ENCODE measurements at places on chromosomes 11 and 22. TPM values are rescaled to one million over a fixed set of nuclear protein-coding genes. Genes with fewer than 3 reads are reported as not detected.

DNA sequence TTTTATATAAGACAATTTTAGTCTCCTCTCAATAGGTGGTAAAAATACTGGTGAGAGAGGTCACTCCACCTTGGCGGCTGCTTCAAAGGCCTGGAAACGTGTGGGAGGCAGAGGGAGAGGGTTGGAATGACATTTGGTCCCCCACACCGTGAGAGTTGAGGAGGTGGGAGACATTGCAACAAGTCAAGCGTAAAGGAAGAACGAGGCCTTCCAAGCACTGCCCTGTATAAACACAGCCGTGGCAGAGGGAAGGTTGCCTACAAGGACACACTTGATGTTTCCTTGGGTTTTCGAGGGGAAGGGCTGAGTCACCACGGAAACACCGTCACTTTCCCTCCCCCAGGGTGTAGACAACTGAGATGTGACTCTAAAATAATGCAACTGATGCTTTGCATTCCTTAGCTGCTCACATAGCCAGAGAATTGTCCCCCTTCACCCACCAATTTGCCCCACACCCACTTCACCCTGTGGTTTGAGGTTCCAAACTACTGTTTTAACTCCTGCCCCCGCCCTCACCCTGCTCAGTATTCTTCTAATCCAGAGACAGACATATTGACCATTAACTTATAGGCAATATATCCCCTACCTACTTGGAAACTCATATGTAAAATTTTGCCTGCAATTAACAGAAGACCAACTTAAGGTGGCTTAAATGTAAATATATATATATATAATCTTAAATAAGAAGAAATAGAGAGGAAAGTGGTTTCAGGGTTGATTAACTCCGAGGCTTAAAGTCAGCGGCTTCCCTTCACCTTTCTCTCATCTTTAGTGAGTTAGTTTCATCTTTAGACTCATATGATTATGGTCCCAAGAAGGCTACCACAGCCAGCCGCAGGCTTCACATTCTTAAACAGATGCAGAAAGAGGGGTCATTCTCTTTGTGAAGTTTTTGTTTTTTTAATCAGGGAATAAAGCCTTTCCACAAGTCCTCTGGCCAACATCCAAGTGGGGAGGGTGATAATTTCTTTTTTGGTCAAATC is 54.1 kb upstream of the BDNF start:
- H3K27me3 ChIP-seq: no peaks in the 10 kb centered on the region
- DNase-seq: peak; percentile 51
- no peak overlapping the region for H3K27ac ChIP-seq
- H3K4me3 ChIP-seq: no peak overlapping the region
- H3K4me1 ChIP-seq: 0 out of 2 replicates have a peak, but pooled peaks cover 4% of the 10 kb centered on the region

- DNase-seq: peak; percentile 78
- H3K27ac ChIP-seq: peak overlapping the region; percentile 14
- H3K27me3 ChIP-seq: no peaks in the 10 kb centered on the region
- H3K4me1 ChIP-seq: peaks cover 27% of the 10 kb centered on the region
- no peaks in the 10 kb centered on the region for H3K36me3 ChIP-seq
Measured at GRCh38 chr11:108958368-108959104, 293.7 kb downstream of the DDX10 start.

The SLCO2B1 gene
- not detected for total RNA-seq

- no peak overlapping the region for H3K27ac ChIP-seq
- H3K4me1 ChIP-seq: peaks cover 11% of the 10 kb centered on the region
- H3K36me3 ChIP-seq: peaks cover 41% of the 10 kb centered on the region
- H3K27me3 ChIP-seq: no peaks in the 10 kb centered on the region
Measured at GRCh38 chr11:13717331-13717730, 48.9 kb downstream of the FAR1 start.

DNA sequence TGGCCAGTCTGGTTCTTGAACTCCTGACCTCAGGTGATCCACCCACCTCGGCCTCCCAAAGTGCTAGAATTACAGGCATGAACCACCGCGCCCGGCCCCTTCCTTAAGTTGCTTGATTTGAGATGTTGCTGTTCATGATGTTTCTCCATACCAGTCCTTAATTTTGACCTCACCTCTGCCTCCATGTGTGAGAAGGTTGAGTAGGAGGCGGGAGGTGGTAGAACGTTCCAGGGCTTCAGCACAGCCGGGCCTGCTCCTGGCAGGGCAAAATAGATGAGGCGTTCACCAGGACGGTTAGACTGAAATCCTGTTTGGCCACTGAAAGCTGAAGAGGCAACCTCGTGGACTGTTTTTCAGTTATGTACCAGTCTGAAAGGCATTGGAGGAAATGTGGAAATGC is 48.3 kb upstream of the SYT13 start:
- DNase-seq: no peak
- no peak overlapping the region for H3K4me3 ChIP-seq
- H3K36me3 ChIP-seq: no peaks in the 10 kb centered on the region
- peaks cover 13% of the 10 kb centered on the region for H3K4me1 ChIP-seq

- no peak for DNase-seq
- H3K4me1 ChIP-seq: no peaks in the 10 kb centered on the region
- peaks cover 47% of the 10 kb centered on the region for H3K27me3 ChIP-seq
- H3K27ac ChIP-seq: no peak overlapping the region
- H3K4me3 ChIP-seq: no peak overlapping the region
Measured at GRCh38 chr11:79335681-79336080, 105.1 kb downstream of the TENM4 start.

GRCh38 chr11:109648804-109649203 is 226.8 kb downstream of the C11orf87 start:
- DNase-seq: no peak
- H3K27me3 ChIP-seq: peaks cover 60% of the 10 kb centered on the region

GRCh38 chr11:73330569-73331093 is 22.6 kb downstream of the ARHGEF17 start:
- no peaks in the 10 kb centered on the region for H3K36me3 ChIP-seq
- no peak overlapping the region for H3K27ac ChIP-seq
- no peaks in the 10 kb centered on the region for H3K27me3 ChIP-seq
- H3K4me3 ChIP-seq: no peak overlapping the region
- peak; percentile 26 for DNase-seq
- peaks cover 23% of the 10 kb centered on the region for H3K4me1 ChIP-seq

The C11orf86 gene
- not detected for total RNA-seq

DNA sequence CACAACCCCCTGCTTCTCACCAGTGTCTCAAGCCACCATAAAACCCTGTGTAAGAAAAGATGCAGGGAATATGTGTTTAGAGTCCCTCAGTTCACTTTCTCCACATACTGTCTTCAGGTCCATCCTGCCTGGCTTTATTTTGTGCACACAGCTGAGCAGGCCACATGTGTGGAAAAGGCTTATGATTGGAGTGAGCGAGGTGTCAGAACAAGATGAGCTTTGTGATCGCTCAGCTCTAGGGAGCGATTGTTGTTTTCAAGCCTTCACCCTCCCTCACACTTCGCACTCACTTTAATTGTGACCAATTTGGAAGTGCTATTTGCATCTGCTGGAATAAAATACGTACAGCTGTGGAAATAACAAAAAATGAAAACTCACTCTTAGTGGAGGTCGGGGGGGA is 931.1 kb upstream of the TENM4 start:
- H3K4me1 ChIP-seq: no peaks in the 10 kb centered on the region
- no peak overlapping the region for H3K27ac ChIP-seq
- no peak for DNase-seq
- H3K4me3 ChIP-seq: no peak overlapping the region
- H3K36me3 ChIP-seq: no peaks in the 10 kb centered on the region

GRCh38 chr22:21755851-21756284 is 20.3 kb upstream of the YPEL1 start:
- H3K4me1 ChIP-seq: peaks cover 14% of the 10 kb centered on the region
- H3K27me3 ChIP-seq: no peaks in the 10 kb centered on the region
- peak overlapping the region; percentile 54 for H3K27ac ChIP-seq

DNA sequence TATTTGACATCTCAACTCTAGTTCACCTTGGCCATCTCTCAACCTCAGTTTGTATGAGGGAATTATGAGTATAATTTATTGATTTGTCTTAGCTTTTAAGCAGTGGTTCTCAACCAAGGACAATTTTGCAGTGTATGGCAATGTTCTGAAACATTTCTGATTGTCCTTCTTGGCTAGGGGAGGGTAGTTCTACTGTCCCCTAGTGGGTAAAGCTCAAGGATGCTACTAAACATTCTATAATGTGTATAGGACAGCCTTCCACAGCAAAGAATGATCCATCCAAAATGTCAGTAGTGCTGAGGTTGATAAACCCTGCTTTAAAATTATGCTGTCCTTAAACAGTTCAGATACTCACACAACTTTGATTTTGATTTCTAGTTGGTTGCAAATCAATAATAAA is 78.1 kb upstream of the ALKBH3 start:
- peaks cover 16% of the 10 kb centered on the region for H3K36me3 ChIP-seq
- peak; percentile 20 for DNase-seq
- H3K4me3 ChIP-seq: no peak overlapping the region
- H3K27me3 ChIP-seq: no peaks in the 10 kb centered on the region

The APOA5 gene
- not detected for total RNA-seq

DNA sequence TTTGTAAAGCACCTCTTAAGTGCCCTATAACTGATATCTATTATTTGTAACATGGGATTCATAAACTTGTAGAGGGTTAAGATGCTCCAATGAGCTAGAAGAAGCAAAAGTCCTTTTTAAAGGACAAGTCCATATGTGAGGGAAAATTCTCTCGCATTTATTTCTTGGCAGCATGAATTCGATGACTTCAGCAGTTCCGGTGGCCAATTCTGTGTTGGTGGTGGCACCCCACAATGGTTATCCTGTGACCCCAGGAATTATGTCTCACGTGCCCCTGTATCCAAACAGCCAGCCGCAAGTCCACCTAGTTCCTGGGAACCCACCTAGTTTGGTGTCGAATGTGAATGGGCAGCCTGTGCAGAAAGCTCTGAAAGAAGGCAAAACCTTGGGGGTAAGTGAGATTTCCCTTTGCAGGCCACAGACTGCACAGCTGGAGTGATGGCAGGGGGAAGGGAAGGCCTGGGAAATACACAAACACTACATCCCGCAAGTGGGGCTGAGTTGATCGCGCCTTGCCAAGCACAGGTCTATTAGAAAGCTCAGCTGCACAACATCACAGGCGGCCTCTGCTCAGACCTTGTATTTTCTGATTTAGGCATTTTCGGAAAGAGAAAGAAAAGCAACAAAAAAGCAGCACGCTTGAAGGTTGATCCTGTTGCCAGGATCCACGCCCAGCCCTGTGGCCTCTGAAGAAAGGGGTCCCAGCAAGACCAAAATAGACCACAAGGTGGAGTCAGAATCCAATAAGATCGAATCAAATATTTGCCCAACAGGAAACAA is 1.5 kb downstream of the MS4A8 start:
- no peaks in the 10 kb centered on the region for H3K36me3 ChIP-seq
- 0 out of 2 replicates have a peak, but pooled peaks cover 4% of the 10 kb centered on the region for H3K4me1 ChIP-seq
- peak; percentile 79 for DNase-seq
- no peak overlapping the region for H3K4me3 ChIP-seq

DNA sequence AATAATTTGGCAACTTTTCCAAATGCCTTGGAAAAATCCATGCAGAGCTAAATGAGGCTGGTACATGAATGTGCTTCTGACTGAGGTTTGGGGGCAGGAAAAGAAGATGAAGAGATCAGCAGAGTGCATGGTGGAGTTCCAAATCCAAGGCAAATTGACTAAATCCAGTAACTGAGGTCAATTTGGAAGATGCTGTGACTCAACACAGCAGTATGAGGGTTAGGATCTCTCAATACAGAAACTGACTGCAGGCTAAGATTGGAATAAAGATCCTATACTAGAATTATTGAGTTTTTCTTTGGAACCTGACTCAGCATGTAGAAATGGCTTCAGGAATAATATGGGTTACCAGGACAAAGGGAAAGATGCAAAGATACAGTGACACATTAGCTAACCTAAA is 99.3 kb upstream of the FAT3 start:
- H3K4me3 ChIP-seq: no peak overlapping the region
- peaks cover 18% of the 10 kb centered on the region for H3K4me1 ChIP-seq
- no peak overlapping the region for H3K27ac ChIP-seq
- no peaks in the 10 kb centered on the region for H3K36me3 ChIP-seq

DNA sequence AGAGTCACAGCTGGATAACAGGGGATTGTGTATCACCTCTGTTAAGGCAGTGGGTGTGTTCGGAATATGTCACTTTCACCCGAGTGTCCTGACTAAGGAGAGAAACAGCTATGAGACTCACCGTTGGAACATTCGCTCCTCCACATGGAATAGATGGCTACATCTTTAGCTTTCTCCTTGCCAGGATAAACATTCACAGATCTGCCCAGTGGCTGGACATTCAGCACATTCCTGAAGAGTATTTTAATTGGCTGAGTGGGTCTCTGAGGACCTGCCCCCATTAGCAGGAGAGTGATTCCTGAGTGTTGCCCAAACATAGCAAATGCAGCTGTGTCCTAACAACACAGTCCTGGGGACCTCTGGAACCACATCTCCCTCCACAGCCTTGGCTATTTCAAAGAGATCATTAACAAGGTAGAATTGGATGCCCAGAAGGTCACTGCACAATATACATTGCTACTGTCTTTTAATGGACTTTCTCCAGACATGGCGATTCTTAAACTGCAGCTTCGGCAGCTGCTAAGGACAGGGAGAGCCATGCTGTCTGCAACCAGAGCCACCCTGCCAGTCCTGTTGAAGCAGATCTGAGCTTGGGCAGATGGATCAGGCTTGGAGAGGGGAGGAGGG is 435.0 kb upstream of the CADM1 start:
- no peaks in the 10 kb centered on the region for H3K36me3 ChIP-seq
- no peak overlapping the region for H3K4me3 ChIP-seq
- no peak for DNase-seq
- H3K27ac ChIP-seq: no peak overlapping the region
- no peaks in the 10 kb centered on the region for H3K27me3 ChIP-seq

DNA sequence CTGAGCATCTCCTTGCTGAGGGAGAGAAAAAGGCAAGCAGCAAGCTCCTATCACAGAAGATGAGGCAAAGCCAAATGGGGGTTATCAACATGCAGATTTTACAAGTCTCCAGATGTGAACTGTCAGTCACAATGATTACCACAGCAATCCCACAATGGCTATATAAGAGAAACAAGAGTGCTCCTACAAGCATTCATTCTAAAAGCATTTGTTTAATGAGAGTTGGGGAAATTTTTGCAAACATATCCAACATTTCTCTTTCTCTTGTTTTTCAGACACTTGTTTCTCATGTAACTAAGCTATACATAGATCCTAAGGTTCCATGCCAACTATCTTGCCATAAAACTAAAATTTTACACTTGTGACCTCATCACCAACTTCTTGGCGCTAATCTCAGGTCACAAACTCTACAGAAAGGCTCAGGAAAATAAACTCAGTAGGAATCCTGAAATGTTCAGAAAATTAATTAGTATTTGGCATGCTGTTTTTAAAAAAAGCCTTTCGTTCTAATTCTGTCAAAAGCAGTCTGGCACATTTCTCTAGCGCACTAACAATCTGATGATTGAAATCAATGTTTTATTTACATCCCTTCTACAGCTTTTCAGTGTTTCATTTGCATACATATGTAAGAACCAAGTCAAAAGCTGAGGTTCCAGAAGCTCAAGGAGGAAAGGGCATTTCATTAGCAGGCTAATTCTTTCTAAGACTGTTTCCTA is 199.5 kb downstream of the TTC28 start:
- no peak for DNase-seq
- no peaks in the 10 kb centered on the region for H3K27me3 ChIP-seq
- H3K4me1 ChIP-seq: no peaks in the 10 kb centered on the region

- no peaks in the 10 kb centered on the region for H3K36me3 ChIP-seq
- no peaks in the 10 kb centered on the region for H3K27me3 ChIP-seq
- H3K27ac ChIP-seq: peak overlapping the region; percentile 88
- H3K4me3 ChIP-seq: peak overlapping the region; percentile 31
Measured at GRCh38 chr11:108620958-108621772, 27.6 kb upstream of the EXPH5 start.

GRCh38 chr11:131808470-131808869 is 438.1 kb downstream of the NTM start:
- H3K27ac ChIP-seq: no peak overlapping the region
- DNase-seq: peak; percentile 20
- H3K36me3 ChIP-seq: no peaks in the 10 kb centered on the region
- no peak overlapping the region for H3K4me3 ChIP-seq
- no peaks in the 10 kb centered on the region for H3K4me1 ChIP-seq

- peaks cover 25% of the 10 kb centered on the region for H3K4me1 ChIP-seq
- DNase-seq: peak; percentile 9
- H3K4me3 ChIP-seq: no peak overlapping the region
- no peaks in the 10 kb centered on the region for H3K27me3 ChIP-seq
Measured at GRCh38 chr11:34586488-34587281, 34.2 kb upstream of the EHF start.

The DBX1 gene
- total RNA-seq: not detected

Data from PC-3 (cell line).